ENCODE measurements at places on chromosomes 2 and 18.

- DNase-seq = peak; percentile 42
Observed at GRCh38 chr18:76496194-76496890, 1.3 kb upstream of the ZNF516 start.

- no peak for DNase-seq
Observed at GRCh38 chr18:36688020-36688965, 140.5 kb downstream of the TPGS2 start.

DNA sequence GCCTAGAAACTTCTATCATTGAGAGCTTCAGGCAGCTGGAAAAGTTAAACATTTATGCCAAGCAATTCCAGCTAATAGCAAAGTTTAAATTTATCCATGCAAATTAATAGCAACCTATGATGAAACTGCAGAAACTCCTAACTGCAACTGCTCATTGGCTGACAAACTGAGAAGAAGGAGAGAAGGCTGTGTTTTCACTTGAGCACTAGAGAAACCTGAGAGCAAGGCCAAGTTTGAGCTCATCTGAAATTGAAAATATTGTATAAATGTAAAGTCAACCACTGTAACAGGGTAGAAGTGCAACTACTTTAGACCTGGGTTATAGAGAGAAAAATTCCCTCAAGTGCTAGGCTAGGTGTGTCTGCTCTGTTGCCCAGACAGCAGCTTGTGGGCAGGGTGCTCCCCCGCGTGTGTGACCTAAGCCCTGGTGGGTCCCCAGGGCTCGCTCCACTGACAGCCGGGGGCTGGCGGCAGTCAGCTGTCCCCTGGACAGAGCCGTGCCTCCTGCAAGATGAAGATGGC, 50.2 kb downstream of the CABYR start:
- no peak for DNase-seq

DNA sequence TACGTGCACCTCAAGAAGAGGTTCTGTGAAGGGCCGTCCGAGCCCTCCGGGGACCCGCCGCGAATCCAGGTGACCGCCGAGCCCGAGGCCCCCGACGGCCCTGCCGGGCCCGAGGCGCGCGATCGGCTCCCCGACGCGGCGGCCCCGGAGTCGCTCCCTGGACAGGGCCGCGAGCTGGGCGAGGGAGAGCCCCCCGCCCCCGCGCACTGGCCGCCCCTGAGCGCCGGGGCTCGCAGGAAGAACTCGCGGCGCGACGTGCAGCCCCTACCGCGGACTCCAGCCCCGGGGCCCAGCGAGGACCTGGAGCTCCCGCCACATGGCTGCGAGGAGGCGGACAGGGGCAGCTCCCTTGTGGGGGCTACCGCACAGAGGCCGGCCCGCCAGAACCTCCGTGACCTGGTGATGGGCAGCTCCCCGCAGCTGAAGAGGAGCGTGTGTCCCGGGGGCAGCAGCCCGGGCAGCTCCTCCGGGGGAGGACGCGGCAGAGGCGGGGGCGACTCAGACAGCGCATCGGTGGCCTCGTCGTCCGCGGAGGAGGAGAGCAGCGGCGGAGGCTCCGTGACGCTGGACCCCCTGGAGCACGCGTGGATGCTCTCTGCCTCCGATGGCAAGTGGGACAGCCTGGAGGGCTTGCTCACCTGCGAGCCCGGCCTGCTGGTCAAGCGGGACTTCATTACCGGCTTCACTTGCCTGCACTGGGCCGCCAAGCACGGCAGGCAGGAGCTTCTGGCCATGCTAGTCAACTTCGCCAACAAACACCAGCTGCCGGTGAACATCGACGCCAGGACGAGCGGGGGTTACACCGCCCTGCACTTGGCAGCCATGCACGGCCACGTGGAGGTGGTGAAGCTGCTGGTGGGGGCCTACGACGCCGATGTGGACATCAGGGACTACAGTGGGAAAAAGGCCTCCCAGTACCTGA, 812 bp downstream of the SOWAHC start:
- DNase-seq = no peak

DNA sequence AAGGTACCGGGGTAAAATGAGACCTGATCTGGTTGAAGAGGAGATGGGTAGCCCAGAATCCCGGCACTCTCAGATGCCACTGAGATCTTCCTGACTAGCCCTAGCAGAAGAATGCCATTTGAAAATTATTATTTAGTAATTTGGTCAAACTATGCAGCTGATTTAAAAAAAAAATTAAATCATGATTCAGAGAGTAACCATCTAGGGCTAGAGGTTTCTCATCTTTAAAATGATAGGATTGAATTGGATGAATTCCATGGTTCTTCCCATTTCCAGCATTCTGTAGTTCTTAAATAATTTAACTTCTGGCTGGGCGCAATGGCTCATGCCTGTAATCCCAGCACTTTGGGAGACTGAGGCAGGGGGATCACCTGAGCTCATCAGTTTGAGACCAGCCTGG, 106.1 kb downstream of the MYO1B start:
- DNase-seq = no peak

GRCh38 chr2:183782436-183782835, 658.2 kb downstream of the NUP35 start:
- no peak for DNase-seq
